ENCODE measurements at places on chromosomes 7 and 10. TPM values are rescaled to one million over a fixed set of nuclear protein-coding genes. Genes with fewer than 3 reads are reported as not detected.

JAKMIP3 gene
- total RNA-seq: 1.6 TPM

ANKRD22 gene
- not detected for total RNA-seq

DNA sequence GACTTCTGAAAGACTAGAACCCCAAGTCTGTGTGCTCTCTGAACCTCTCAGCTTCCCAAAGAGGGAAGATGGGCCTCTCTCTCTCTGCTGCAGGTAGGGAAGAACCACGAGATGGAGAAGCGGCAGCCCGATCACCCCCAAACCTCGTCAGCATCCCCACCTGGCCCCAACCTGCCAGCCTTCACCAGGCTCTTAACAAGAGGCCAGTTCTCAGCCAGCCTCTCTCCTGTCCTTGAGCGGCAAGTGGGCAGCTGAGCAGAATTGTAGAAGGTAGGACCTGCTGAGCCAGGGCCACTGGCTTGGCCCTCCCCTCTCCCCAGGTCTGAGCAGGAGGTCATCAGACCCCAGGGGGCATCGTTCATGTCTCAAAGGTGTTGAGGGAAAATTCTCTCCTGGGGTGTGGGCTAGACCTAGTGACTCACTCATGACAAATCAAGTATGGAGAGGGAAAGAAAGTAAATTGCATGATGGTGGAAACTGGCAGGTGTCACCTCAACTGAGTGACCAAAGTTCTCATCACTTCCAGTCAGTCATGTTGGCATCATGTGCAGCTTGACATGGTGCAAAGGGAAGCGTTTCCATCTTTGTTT is 92.0 kb upstream of the GPR26 start:
- DNase-seq: no peak

- DNase-seq: peak; percentile 42
Observed at GRCh38 chr10:48279081-48279751, 4.7 kb upstream of the FRMPD2 start.

GRCh38 chr7:83934118-83934734 is 260.4 kb downstream of the SEMA3A start:
- DNase-seq: no peak

- DNase-seq: peak; percentile 91
Observed at GRCh38 chr7:47103498-47104205, 478.3 kb downstream of the TNS3 start.
